T-helper 17 cell (primary cell): ENCODE measurements at places on chromosomes 12 and 14. TPM values are rescaled to one million over a fixed set of nuclear protein-coding genes. Genes with fewer than 3 reads are reported as not detected.
A peak's percentile ranks its signal among the peaks of the same experiment; 100 is the strongest.

Gene PTPRR
- total RNA-seq = not detected

- no peak for DNase-seq
These were observed 23.8 kb downstream of the ANO2 start for GRCh38 chr12:5921027-5921909.

Gene TBX3
- not detected for total RNA-seq

- no peak for DNase-seq
These were observed 7.0 kb downstream of the CORO1C start for GRCh38 chr12:108724054-108724889.

DNA sequence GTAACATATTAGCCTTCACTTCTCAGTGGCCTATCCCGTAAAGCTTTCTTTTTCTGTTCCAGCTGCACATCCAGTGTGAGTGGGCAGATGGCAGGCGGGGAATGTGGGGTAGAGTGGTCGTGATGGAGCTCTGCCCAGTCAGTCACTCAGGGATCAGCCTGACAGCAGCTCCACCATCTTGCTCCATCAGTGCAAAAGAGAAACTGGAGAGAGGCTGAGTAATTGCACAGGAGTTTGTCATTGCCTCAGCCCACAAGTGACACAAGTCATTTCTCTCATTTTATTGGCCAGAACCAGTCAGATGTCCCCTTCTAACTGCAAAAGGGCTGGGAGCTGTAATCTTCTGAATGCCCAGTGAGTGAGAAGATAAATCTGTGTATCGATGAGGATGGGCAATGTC, 66.5 kb downstream of the ATP23 start:
- no peak for DNase-seq

Gene SEC23A
- total RNA-seq = 59.8 TPM

Gene SCNN1A
- 2.8 TPM for total RNA-seq

Gene DAO
- not detected for total RNA-seq

Gene TPH2
- not detected for total RNA-seq

Gene SVOP
- total RNA-seq = not detected

Gene KRT81
- not detected for total RNA-seq

DNA sequence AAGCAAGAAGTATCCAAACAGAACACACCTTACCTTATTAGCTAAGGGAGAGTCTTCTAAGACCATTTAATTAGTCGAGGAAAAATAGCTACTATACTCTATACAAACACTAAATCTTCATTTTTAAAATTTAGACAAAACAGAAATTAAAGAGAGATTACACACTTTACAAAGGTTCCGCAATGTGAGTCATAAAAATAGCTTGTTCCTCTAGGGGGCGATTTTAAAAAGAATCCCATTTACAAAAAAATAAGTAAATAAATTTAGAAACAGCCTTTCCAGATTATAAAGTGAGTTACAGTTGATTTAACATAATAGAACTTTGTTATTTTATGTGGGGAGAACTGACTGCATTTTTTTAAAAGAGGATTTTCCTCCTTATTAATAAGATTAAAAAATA, 201.6 kb downstream of the PAX9 start:
- no peak for DNase-seq

DNA sequence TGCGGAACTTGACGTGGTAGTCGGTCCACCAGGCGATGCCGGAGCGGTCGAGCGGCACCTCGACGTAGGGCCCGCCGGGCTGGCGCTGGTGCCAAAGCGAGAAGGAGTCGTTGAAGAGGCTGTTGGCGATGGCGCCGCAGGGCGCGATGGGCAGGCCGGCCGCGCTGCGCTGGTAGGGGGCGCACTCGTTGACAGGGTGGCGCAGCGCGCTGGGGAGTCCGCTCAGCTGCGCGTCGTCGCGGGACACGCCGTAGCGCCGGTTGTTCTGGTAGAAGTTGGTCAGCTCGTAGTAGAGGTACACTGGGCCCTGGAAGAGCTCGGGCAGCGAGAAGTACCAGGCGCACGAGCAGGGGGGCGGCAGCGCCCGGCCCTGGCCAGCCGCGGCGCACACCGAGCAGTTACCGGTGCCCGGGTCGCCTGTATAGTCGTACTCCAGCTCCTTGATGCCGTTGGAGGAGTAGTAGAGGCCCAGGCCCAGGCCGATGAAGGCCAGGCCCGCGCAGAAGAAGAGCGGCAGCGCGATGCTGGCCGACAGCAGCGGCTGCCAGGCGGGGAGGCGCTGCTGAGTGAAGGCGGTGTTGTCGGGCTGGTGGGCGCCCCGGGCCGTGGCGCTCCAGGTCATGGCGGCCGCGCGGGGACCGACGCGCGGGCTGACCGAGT, 482 bp downstream of the TMEM30B start:
- peak; percentile 65 for DNase-seq

DNA sequence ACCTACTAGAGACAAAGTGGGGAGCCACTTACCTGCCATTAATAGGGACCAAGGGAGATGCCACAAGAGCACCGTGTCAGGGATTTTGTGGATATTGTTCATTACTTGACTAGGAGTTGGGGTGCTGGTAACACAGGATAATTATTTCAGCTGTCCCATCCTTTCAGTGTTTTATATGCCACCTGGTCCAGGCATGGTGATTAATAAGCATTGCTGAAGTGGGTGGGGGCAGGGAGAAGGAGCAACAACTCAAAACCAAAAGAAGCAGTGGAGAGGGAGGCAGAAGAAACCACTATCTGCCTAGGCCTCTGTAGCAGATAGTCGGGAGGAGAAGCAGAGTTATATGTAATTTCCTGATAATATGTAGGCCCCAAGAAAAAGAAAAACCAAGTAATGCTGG, 184.6 kb downstream of the NPAS3 start:
- DNase-seq = no peak

DNA sequence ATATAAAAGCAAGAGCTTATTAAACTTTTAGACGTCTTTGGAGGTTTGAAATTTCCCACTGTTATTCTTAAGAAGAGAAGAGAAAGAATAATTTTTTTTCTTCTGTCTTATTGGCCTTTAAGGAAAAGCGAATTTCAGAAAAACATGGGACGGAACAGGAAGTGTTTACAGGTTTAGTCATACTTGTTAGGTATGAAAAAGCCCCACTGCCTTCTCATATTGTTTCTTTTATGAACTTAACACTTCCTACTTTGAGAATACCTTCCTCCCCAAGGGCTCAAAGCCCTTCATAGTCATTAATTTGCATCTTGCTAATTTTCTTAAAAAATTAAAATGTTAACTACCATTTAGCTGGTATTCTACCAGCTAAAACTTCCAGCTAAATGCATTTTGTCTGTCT, 82.0 kb downstream of the ETV6 start:
- no peak for DNase-seq

DNA sequence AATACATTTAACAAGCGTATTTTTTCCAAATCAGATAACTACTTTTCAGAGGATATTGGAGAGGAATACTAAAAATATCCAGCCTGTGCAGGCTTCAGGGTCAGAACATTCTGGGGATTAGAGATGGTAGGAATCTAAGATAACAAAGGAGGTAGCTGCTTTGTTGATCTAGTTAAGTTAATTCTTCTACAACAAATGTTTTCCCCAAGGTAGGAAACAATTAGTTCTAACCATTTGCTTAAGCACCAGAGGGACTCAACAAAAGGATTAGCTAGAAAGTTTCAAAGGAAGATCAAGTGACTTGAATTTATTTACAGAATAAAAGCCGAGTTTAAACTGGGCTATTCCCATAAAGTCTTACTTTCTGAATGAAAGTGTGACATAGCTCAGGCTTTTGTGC, 524.2 kb downstream of the TMTC2 start:
- no peak for DNase-seq

DNA sequence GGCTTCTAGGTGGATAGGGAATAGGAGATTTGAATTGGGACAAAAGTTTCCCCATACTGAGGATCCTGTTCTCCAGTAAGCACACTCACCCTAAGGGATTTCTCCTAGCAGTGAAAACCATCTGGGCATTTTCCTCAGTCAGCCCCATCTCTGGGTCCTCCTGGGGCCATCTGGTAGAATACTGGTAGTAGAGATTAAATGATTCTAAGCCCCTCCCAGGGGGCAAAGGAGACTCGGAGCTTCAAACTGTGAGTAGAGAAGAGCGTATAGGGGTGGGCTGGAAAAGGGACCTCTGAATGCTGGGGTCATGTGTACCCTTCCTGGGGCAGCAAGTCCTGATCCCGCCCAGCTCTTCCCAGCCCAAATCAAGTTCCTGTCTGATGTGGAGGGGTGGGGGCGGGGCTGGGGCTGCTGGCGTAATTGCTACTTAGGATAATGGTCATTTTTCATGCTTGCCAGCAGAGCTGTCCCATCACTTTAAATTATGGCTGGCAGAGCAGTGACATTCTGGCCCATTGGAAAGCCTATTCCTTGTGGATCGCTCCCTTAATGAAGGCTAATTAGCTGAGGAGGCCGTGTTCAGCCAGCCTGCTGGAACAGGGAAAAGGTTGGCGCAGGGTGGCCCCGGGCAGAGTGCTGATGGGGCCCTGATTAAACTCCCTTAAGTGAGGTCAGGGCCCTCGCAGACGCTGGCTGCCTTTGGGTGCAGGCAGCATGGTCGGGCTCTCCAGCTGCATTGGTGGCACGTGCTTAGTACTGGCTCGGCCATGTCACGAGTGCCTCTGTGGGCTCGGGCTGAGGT, 127.8 kb downstream of the TSPAN9 start:
- no peak for DNase-seq

GRCh38 chr12:23941780-23942179, 7.7 kb downstream of the SOX5 start:
- DNase-seq = no peak

DNA sequence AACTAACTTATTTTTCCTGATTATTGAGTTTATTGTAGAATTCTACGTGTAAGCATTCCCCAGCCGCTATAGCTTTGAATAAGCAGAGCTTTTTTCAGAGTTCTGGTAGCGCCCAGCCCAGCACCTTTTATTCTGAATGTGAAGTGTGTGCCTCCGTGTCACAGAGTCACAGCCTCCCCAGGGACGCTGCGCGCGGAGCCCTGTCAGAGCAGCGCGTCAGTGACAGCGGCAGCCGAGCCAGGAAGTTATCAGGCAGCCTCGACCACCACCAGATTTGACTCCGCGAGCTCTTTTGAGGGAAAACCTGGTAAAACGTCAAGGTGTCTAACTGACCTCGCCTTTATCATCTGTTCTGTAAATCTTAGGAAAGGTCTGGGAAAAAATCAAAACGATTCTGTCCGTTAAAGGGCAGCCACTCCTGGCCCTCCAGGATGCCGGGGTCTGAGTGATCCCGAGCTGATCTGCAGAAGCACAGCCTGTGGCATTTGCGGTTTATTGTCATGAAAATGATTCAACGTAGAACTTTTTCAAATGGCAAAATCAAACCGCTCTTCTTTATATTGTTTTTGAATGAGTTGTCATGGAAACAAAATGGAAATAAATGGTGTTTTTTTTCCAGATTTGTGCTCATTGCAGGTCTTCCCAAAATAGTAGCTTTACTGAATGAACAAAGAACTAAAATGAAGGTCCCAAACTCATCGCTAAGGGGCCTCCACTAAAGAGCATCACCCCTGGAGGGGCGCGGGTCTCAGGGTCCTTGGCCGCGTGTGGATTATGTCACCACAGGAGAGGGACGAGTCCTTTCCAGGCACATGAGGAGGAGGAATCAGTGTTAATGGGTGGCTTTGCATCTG, 43.1 kb upstream of the MMP17 start:
- DNase-seq = no peak

Gene TMEM106C
- total RNA-seq = 17.5 TPM

Gene NGB
- not detected for total RNA-seq

- no peak for DNase-seq
These were observed 9.1 kb downstream of the KIF26A start for GRCh38 chr14:104147346-104148125.

Gene GPR137C
- total RNA-seq = 0.70 TPM
